ENCODE measurements at places on chromosomes 13 and 19.

GRCh38 chr19:19849056-19849455 lies 16.6 kb upstream of the ZNF253 start:
- DNase-seq: no peak

- DNase-seq: no peak
Measured at GRCh38 chr19:947090-947706, 21.4 kb downstream of the ARID3A start.

- DNase-seq: no peak
Measured at GRCh38 chr13:27489456-27489855, 39.1 kb upstream of the MTIF3 start.

- DNase-seq: no peak
Measured at GRCh38 chr13:20848944-20849343, 53.6 kb downstream of the XPO4 start.

DNA sequence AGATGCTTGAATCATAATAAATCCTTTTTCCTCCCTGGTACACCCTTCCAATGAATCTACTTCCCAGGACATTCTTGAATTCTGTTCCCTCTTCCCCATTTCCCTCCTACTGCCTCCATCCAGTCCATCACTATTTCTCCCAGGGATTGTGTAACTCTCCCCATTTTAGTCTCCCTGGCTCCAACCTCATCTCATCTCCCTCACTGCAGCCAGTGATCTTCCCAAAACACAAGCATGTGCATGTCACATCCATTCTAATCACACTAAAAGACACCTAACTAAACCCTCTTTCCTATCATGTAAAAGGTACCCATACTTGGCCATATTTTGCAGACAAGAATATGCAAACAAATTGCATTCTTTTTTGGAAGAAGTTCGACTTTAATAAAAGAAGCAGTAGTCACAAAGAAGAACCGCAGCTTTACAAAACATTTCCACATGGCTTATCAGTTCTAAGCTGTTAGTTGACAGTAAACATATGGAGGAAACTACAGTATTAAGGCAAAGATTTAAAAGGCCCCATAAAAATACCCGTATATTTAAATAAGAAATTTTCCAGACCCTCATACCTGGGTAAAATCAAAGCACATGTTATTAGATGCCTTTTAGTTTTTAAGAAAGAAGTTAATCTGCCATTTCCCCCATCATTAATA lies 111.0 kb downstream of the KCTD12 start:
- DNase-seq: no peak

DNA sequence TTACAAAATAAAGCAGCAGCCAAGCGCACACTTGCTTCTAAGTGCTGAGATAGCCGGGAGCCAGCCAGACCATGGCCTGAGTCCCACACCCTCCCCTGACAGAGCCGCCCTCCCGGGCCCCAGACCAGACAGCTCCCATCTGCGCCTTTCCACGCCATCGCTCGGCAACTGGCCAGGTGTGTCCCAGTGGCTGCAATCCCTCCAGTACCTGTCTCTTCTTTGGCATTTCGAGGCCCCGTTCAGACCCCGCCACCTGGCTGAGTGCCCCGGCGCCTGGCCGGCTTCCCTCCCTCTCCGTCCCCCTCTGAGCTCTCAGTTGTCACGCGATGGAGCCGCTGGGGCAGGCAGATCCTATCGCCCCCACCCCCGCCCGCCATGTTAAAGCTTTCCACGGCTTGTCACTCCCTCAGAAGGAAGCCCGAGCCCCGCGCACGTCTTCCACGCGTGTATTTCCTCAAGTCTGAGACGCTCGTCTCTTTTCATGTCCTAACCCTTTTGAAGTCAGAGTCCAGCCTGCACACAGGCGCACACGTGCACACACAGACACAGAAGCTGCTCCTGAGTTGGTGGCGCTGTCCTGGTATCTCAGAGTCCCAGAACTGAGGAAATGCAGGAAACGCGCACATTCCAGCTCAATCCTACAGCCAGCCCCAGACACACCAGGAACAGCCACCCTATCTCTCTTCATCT lies 7.9 kb downstream of the MLLT1 start:
- peak; percentile 85 for DNase-seq

- DNase-seq: no peak
Measured at GRCh38 chr13:43861863-43862262, 17.7 kb downstream of the CCDC122 start.

DNA sequence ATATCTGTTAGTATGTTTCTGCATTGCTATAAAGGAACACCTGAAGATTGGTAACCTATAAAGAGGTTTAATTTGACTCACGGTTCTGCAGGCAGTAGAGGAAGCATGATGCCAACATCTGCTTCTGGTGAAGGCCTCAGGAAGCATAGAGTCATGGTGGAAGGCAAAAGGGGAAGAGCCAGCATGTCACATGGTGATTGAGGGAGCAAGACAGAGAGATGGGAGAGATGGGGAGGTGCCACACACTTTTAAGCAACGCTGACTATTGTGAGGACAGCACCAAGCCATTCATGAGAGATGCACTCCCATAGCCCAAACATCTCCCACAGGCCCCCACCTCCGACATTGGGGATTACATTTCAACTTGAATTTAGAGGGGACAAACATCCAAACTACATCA lies 32.8 kb downstream of the COG6 start:
- no peak for DNase-seq

- no peak for DNase-seq
Measured at GRCh38 chr19:10808937-10809649, 26.9 kb downstream of the TMED1 start.

DNA sequence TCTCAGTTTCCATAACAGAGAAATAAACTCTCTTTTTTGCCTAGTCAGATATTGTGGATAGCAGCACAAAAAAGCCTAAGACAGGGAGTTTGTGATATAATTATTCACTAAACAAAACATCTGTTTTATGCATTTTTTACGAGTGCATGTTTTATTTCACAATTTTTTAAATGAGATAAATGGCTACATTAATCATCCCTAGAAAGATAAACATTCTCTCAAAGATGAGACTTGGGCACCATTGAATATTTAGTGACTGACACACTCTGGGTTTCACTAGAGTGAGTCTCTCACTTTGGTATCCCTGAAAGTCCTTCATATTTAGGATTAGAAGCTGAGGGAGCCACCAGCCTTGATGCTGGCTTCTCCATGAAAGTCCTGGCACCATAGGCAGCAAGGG lies 74.3 kb upstream of the LRCH1 start:
- DNase-seq: no peak

GRCh38 chr19:50546527-50547221 lies 21.6 kb downstream of the LRRC4B start:
- peak; percentile 44 for DNase-seq

- no peak for DNase-seq
Measured at GRCh38 chr13:96797136-96797535, 197.1 kb downstream of the OXGR1 start.

DNA sequence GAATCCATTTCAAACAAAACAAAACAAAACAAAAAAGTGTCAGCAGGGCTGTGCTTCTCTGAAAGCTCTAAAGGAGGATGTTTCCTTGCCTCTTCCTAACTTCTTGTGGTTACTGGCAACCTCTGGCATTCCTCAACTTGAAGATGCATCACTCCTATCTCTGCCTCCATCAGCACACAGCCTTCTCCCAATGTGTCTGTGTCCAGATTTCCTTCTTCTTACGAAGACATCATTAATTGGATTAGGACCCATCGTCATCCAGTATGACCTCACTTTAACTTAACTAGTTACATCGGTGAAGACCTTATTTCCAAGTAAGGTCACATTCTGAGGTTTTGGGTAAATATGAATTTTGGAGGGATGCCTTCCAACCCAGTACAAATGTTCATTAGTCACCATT lies 33.8 kb upstream of the GTF2F2 start:
- no peak for DNase-seq

GRCh38 chr13:62510906-62511655 lies 1095.4 kb upstream of the PCDH20 start:
- no peak for DNase-seq

- DNase-seq: peak; percentile 61
Measured at GRCh38 chr13:114064450-114065140, 67.8 kb downstream of the RASA3 start.

- no peak for DNase-seq
Measured at GRCh38 chr13:99008577-99008976, 30.7 kb upstream of the DOCK9 start.

- DNase-seq: no peak
Measured at GRCh38 chr19:40704491-40705361, 12.0 kb downstream of the COQ8B start.

DNA sequence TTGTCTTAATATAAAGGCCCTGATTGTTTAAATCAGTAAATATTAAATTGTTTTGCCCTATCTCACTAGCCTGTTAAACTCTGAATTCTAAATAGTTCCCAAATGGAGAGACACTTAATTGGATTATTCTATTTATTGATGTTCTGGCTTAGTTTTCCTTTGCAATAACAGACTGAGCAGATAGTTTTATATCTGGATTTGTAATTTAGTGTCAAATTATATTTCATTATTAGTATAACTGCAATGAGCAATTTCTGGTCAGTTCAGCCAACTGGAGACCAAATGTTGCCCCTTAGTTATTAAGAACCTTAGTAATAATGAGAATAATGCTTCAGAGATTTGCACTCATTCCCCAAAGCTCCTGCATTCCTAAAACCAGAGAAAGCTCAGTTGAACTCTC lies 10.1 kb downstream of the FAM124A start:
- DNase-seq: no peak

DNA sequence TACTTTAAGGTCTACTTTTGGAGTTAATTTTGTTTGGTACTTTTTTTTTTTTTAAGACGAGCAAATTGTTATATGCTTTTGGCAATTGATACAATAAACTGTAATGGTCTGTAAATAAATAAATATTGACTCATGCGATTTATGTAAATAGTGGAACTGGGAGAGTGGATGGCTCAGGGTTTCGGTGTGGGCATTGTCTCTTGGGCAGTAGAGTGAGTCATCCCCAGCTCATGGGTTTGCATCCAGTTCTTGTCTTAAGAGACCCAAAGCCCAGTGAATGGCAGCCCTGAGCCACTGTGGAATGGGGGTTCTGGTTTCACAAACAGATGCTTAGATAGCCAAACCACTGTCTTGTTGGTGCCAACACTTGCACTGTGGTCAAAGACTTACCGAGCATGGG lies 33.0 kb downstream of the FGF9 start:
- no peak for DNase-seq

GRCh38 chr19:38665219-38665931 lies 17.9 kb downstream of the ACTN4 start:
- no peak for DNase-seq

GRCh38 chr13:50244713-50245574 lies 229.7 kb downstream of the KCNRG start:
- DNase-seq: no peak

GRCh38 chr13:51229731-51230130 lies 7.5 kb downstream of the FAM124A start:
- no peak for DNase-seq

GRCh38 chr13:114152285-114152645 lies 19.8 kb upstream of the RASA3 start:
- no peak for DNase-seq

DNA sequence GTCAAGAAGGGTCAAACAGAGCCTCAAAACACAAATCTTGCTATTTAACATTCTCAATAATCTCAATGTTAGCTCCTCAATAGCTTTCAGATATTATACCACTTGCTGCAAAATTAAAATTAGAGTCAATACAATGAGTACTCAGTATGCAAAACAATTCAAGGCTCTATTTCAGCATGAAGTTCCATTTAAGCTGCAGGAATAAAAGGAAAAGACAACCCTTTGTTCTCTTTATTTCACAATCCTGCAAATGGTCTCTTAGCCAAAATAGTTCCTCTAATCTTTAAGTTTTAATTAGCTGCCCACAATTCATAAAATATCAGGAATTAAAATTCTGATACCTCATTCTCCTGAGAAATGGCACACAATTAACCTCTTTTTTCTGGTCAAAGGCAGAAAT lies 40.5 kb upstream of the DCT start:
- no peak for DNase-seq

DNA sequence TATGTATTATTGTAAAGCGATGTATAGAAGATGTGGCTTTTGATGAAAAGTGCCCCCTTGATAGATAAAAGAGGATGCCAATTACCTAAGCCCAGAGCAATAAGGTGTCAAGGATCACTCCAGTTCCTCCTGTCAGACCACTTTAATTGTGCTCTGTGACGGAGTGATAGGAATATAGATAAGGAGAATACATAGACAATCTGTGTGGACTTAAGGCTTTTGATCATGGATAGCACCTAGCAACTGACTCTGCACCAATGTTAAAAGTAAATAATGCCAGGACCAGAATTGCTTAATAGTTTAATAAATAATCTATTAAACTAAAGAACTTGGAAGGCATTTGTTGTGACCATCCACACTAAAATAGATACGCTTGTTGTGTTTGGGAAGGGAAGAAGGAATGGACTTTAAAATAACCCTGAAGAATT lies 390.7 kb upstream of the ARGLU1 start:
- DNase-seq: no peak

GRCh38 chr19:1097810-1098176 lies 2.6 kb upstream of the POLR2E start:
- no peak for DNase-seq

DNA sequence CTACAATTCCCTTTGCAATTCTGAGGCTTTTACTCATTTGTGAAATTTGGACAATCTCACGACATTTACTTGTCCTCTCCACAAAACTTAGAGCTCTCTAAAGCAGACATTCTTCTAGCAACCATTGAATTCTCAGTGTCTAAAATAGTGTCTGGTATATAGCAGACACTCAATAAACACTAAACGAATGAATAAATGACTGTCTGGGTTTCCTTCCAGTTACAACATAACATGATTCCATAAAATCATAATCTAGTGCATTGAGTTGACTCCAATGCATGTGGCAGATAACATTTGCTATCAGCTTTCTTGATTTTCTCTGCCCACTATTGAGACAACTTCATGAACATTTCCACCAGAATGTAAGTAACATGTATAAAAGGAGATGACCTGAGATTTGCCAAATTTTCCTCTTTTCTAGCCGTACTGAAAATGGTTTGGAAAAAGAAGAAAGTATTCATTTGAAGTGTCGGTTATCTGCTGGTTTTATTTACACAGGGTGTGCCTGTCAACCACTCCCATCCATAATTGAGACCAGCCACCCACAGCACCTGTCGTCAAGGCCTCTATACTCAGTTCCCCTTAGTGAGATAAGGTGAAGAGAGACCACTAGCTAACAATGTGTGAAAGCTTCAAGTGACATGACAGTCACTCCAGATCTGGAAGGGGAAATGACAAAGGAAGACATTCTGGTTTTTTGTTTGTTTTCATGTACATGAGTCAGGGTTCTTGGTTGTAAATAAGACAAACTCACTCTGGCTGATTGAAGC lies 4.8 kb upstream of the SERP2 start:
- DNase-seq: no peak

- no peak for DNase-seq
Measured at GRCh38 chr13:113009743-113010509, 40.9 kb downstream of the MCF2L start.

GRCh38 chr13:96041326-96042110 lies 11.7 kb downstream of the UGGT2 start:
- DNase-seq: no peak

GRCh38 chr13:35534343-35534742 lies 57.9 kb upstream of the MAB21L1 start:
- no peak for DNase-seq
